ENCODE measurements at places on chromosomes 12 and 14.

- peak; percentile 2 for DNase-seq
Measured at GRCh38 chr14:42222924-42223471, 616.3 kb downstream of the LRFN5 start.

DNA sequence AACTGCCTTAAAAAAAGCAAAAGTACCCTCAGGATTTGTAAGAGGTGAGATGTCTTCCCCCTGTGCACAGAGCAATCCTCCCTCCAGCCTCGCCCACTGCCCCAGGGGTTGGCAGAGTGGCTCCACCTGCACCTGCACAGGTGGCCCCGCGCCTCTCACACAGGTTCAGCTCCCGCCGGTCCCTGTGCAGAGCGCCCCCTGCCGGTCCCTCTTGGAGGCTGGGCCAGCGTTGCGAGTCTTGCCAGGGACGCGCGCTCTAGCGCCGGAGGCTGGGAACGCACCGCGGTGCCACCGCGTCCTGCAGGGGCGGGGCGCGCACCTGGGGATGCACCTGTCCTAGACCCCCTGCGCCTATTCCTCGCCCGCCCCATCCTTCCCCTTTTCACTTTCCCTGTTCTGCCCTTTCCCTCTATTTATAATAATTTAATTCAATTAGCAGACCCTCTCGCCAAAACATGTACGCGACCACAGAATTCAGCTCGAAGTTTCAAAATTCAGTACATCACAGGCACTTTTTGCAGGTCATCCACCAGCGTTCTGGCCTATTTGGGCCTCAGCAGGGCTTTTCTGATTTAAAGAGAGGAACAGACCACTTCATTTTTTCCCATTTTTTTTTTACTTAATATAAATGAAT, 618.6 kb downstream of the AACS start:
- no peak for DNase-seq

DNA sequence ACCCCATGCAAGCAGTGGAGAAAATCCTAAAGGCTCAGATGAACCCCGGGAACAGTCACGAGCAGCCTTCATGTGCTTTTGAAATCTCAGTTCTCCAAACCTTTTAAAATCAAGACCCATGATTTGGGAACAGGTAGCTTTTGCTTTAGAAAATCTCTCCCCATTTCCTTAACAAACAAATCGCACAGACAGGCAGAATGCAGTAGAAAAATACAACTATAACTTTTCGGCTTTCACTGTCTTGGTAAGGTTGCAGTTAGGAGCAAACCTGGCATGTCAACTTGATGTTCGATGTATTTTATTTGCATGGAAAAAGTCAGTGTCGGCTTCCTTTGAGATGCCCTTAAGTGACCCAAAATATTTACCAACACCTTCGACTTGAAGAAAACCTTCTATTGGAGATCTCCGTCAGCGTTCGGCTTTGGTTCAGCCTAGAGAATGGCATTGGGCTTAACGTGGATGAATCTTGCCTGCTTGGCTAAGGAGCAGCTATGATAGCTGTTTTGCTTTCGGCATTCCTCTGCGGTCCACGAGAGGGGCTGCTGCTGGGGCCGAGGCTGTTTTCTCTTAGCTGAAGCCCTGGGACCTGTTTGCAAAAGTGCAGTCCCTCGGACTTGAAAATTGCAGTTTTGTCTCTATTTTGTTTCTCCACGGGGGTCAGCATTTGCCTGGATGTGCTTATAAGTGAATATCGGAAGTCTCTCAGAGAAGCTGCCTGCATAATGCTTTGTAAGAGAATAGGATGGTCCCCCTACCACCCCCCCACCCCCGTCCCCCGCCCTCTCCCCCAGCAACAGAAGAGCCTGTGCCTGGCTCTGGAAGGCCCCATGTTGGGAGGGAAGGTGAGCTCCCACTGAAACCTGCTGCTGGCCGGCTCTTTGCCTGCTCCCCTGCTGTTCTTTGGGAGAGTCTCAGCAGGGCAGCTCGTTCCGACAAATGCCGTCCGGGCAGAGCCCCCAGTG, 122.8 kb downstream of the AACS start:
- peak; percentile 4 for DNase-seq

- DNase-seq: no peak
Measured at GRCh38 chr14:65054471-65055085, 47.7 kb downstream of the MAX start.

DNA sequence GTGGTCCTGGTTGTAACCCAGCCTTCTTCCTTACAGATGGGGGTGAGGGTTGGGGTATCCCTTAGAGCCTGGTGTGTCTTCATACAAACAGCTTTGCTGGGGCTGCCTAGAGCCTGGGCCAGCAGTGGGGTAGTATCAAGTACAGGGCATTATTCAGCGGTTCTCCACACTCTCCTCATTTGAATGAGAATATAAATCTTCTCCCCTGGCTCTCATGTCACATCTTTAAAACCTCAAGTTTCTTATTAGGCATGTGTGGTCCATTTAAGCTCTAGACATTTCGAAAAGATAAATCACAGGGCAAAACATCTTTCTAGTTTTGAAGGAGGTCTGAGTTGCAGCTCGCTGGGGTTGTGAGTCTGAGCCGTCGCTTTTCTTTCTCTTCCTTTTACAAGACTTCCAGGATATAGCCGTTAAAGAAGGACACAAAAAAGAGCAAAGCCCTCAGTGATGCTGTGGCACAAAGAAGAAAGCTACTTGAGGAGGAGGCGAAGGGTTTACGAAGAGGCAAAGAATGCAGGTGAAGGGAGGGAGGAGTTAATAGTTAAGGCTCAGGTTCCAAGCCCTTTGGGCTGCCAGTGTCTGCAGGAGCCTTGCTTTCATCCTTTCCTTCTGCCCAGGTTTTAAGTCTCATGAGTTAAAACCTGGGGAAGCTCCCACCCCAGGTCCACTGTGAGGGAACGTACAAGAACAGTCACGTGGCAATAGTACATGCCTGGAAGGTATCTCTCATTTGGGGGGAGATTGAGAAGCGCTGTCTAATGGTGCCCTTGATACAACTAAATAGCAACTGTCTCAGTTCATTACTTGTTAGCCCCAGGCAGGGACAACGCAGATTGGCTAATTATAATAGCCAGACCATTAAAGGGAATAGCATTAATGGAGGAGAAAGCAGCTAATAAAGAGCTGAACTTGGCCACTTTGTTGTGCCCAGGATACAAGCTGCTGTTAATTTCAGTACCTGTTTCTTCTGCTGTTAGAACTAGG, 94.2 kb downstream of the ETV6 start:
- no peak for DNase-seq

DNA sequence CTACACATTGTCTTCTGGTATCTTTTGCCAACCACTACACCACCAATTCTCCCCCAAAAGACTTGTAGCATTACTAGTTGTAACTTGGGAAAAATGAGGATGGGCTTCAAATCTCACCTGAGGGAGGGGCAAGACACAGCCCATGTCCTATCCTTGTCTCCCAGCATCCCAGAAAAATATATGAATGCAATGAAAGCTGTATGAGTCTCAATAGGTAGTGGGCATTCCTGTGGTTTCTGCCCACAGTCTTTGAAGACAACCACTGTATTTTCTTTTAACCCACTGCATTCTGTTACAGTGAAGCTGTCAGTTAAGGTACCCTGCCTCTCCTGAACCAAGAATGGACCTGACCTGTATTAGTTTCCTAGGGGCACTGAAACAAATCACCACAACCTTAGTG, 336.2 kb upstream of the TMPO start:
- DNase-seq: no peak

GRCh38 chr14:103007555-103007954, 49.8 kb downstream of the CDC42BPB start:
- DNase-seq: no peak

DNA sequence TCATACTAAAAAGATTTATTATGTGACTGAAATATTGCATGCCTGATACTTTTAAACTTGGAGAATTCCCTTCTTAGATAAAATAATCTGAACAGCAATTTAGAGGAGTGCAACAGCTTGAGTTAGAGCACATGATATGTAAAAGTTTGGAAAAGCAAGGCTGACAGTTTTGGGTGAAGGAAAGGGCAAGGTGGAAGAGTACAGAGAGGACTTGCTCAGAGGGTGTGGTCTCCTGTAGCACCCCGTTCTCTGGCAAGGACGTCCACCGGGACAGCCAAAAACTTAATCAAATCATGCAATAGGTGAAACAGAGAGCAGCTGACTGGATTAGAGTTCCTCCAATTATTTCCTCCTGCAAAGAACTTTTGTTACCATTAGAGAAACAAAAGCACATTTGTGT, 65.2 kb upstream of the PDZRN4 start:
- DNase-seq: no peak

GRCh38 chr12:107396991-107397390, 288.6 kb upstream of the PWP1 start:
- DNase-seq: no peak

DNA sequence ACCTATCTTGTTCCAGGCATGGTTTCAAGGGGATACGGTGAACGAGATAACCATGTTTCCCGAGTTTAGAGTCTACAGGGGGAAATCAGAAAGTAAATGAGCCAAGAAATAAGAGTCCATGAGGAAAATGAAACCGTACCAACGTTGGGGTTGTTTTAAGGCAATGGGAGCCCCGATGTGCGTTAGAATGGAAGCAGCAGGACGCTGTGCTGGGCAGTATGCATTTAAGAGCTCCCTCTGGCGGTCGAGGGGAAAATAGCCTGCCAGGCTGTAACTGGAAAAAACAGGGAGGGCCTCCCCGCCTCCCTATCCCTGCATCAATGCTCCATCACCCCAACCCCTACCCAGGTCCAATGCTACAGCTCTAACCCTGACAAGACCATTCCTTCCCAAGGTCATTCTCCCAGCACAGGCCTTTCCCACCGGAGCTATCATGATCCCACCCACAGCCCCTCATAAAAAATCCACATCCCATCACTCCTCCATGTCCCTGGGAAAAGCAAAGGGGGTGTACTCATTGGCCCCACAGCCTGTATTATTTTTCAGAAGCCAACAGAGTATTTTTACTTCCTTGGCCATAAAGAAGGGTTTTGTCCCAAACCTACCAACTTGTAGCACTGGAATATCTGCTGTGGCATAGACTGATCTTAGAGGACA, 226.3 kb upstream of the NOS1 start:
- DNase-seq: peak; percentile 32

GRCh38 chr14:32203928-32204357, 874 bp upstream of the RNU6-8 start:
- DNase-seq: no peak
